ENCODE measurements at places on chromosomes 4 and X.

DNA sequence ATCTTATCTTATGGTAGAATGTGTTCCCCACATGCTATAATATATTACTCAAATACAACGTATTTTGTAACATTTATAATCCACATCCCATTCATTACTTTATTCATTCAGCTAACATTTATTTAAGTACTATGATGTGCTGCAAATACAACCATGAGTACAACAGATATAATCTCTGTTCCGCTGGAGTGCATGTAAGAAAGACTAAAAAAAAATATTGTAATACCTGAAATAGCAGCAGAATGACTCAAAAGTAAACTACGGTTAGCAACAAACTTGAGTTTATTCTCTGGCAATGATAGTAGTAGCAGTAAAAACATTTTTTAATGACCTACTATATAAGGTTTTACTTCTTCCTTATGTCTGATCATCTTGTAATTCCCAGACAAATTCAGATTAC is 1776.3 kb downstream of the STIM2 start:
- no peak for DNase-seq

- peak; percentile 51 for DNase-seq
These were observed 152.0 kb upstream of the SLC4A4 start for GRCh38 chr4:71186566-71187403.

- DNase-seq: no peak
These were observed 56.9 kb downstream of the NSG1 start for GRCh38 chr4:4443821-4444220.

DNA sequence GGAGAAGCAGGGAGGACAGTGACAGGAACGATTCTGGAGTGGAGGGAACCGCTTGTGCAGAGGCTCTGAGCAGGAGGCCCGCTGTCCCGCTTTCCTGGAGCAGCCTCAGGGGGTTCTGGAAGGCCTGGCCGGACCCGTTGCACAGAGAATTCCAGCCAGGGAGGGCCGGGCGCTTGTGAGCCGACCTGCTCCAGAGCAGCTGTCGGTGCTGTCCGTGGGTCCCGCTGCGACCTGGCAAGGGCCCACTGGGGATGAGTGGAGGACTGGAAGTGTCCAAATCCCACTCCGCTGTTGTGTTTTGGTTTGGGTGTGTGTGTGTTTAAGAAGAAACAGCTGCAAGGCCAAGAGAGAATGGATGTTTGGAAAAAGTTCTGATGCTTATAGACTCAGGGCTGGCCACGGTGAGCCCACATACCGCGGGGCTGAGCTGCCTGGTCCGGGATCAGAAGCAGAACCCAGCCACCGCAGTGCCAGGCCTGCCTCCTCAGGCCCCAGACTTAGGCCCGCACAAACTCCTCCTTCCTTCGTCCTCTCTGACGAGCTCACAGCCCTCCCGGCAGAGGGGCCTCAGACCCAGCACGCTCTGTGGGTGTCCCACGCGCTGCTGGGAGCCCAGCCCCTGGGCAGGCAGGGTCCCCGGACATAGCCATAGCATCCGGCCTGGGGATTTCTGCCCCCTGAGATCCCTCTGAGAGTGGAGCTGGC is 73.9 kb downstream of the HTRA3 start:
- no peak for DNase-seq

DNA sequence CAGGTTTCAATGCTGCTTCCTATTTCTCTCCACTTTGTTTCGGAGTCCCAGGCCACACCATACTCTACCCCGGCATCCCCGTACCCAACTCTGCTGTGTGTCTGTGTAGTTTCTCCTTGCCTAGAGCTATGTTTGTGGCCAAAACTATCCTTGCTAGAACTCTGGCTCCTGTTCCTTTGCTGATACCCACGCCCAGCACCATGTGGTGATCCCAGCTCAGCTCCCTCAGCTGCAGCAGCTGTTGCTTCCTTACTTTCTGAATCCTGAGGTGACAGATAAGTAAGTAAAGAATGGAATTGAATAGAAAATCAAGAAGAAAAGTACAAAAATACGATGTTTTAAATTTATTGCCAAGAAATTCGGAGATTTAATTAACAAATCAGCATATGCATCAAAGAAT is 55.8 kb downstream of the CASP3 start:
- no peak for DNase-seq

Measured in neuronal stem cell (in vitro differentiated cells).